ENCODE measurements at places on chromosomes 12 and 14.

- no peak for DNase-seq
Measured at GRCh38 chr14:104439625-104440024, 139.9 kb upstream of the C14orf180 start.

GRCh38 chr12:124319368-124320050 lies 24.6 kb downstream of the RFLNA start:
- no peak for DNase-seq

GRCh38 chr14:101714394-101714793 lies 47.1 kb upstream of the PPP2R5C start:
- no peak for DNase-seq

- no peak for DNase-seq
Measured at GRCh38 chr12:132622437-132623071, 4.0 kb downstream of the P2RX2 start.
